ENCODE measurements at places on chromosomes 4 and X. TPM values are rescaled to one million over a fixed set of nuclear protein-coding genes. Genes with fewer than 3 reads are reported as not detected.

KDR gene
- 36.8 TPM for total RNA-seq

GRCh38 chr4:8523766-8524165, 56.4 kb upstream of the GPR78 start:
- no peak for ATAC-seq

MAGEA11 gene
- not detected for total RNA-seq

- ATAC-seq: no peak
These were observed 12.1 kb downstream of the FRG2 start for GRCh38 chr4:190014771-190015537.

NLRP2B gene
- not detected for total RNA-seq

All from gastroesophageal sphincter (tissue), 4 donors.